ENCODE measurements at places on chromosomes 5 and 9.

GRCh38 chr9:108861464-108861863 is 602 bp upstream of the ACTL7A start:
- no peak for DNase-seq

DNA sequence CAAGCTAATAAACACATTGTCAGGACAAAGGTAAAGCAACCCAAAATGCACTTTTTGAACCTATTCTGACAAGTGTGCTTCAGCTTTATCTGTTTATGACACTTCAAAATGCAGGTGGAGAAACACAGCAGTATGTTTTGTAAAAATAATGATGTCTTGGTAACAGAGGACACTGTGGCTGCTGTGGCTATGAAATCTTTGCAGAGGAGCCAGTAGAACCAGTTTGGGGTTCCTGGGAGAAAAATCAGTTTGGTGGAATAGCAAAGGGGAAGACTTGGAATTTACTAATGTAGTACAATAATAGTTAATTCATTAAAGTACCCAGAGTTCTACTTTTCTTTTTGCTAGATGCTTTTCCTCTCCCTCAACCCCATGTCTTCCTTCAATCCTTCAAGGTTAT is 40.6 kb downstream of the SIL1 start:
- DNase-seq, result no peak

- no peak for DNase-seq
These were observed 123.0 kb downstream of the COL23A1 start for GRCh38 chr5:178467205-178467567.

- no peak for DNase-seq
These were observed 182.4 kb downstream of the FER start for GRCh38 chr5:108930107-108930506.

GRCh38 chr5:114903767-114904166 is 265.9 kb downstream of the TRIM36 start:
- no peak for DNase-seq

GRCh38 chr9:11352612-11353011 is 739.8 kb upstream of the PTPRD start:
- DNase-seq, result no peak

- DNase-seq, result no peak
These were observed 696.8 kb downstream of the SEMA5A start for GRCh38 chr5:8848997-8849594.

- DNase-seq, result no peak
These were observed 132.9 kb downstream of the TRPM3 start for GRCh38 chr9:70988551-70988950.

GRCh38 chr5:170848033-170848432 is 13.8 kb upstream of the RANBP17 start:
- no peak for DNase-seq

DNA sequence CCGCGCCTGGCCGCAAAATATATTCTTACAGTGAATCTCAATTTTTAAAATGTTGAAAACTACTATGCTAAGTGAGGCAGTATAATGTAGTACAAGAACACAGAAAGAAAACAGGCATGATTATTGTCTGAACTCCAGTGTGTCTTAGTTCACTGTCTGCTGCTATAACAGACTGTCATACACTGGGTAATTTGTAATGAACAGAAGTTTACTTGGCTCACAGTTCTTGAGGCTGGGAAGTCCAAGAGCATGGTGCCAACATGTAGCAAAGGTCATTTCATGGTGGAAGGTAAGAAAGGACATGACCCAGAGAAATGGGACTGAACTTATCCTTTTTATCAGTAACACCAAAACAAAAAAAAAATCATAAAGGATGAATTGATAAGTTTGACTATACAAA is 19.9 kb upstream of the TEX10 start:
- no peak for DNase-seq

DNA sequence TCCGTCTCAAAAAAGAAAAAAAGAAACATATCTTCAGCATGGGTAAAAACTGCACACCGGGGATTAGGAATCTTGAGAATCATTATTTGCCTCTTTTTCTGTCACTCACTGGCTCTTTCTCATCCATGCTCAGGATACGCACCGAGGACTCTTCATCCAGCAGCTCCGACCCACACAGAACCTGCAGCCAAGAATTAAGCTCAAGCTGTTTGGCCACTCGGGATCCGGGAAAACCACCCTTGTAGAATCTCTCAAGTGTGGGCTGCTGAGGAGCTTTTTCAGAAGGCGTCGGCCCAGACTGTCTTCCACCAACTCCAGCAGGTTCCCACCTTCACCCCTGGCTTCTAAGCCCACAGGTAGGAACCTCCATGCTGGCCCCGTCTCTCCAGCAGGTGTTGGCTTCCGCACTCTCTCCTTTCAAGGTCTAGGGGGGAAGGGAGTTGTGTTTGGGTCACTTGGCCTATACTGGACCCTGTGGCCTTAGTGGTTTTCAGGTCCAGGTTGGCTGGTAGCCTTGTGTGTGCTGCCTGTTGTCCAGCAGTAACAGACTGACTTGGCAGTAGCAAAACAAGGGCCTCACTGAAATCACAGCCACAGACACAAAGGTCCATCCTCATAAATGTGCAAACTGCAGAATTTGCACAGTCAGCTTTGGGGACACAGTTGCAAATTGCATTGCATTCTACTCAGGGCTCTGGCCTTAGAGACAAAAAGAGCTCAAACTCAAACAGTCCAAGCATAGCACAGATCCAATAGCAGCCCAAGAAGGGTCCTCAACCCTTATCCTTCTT is 44.5 kb upstream of the CTSL start:
- DNase-seq, result no peak

- no peak for DNase-seq
These were observed 505 bp downstream of the RPS14 start for GRCh38 chr5:150448952-150449516.

- DNase-seq, result no peak
These were observed 84.6 kb downstream of the CEMIP2 start for GRCh38 chr9:71683598-71684235.

DNA sequence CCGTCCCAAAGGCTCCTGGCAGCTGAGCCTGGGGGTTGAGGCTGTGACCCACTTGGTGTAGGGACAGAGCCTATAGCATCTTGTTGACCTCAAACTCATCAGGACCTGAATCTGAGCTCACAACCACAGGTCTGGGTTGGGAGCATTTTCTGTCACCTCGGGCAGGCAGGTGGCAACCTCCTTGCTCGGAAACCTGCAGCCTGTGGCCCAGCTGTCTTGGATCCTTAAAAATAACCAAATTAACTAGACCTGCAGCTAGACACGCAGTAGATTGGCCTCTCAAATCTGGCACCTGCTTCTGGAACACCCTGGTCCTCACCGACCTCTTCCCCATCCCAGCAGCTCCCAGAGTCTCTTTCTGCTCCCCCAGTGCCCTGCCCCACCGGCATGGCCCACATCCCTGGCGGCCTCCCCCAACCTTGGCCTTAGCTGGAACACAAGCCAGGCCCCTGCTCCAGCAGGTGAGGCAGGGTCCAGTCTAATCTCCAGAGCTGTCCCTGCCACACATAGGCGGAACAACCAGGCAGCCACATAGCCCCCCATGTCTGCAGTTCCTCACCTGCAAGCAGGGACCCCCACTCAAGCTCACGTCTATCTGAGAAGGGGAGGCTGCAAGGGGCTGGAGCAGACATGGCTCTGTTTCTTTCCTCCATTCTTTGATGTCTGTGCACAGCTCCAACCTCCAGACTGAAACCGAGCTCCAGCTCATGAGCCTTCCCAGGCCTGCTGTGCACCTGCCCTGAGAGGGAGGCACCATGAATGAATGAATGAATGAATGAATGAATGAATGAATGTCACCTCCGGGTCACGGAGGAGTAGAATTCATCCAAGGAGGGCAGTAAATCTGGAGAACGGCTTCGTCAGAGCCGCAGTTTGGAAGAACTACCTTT is 28.3 kb downstream of the PAEP start:
- DNase-seq, result no peak

- no peak for DNase-seq
These were observed 541 bp upstream of the TBCA start for GRCh38 chr5:77776554-77777206.
